Dermis microvascular lymphatic vessel endothelial cell (primary cell): ENCODE measurements at places on chromosomes 2 and 18.

- no peak for DNase-seq
These were observed 5.2 kb downstream of the XRCC5 start for GRCh38 chr2:216114382-216114713.

- no peak for DNase-seq
These were observed 33.8 kb upstream of the DNAJC10 start for GRCh38 chr2:182682210-182682609.

GRCh38 chr2:232501331-232501771 lies 13.7 kb upstream of the ECEL1 start:
- DNase-seq = no peak

- DNase-seq = no peak
These were observed 114.0 kb downstream of the PIK3C3 start for GRCh38 chr18:42069036-42069435.

GRCh38 chr18:62420151-62420512 lies 95.0 kb downstream of the TNFRSF11A start:
- DNase-seq = peak; percentile 47

- DNase-seq = no peak
These were observed 93.8 kb downstream of the ICOS start for GRCh38 chr2:204030322-204030721.

- no peak for DNase-seq
These were observed 118.8 kb upstream of the LHCGR start for GRCh38 chr2:48874282-48874681.

GRCh38 chr2:195447323-195447975 lies 209.6 kb upstream of the SLC39A10 start:
- DNase-seq = no peak

DNA sequence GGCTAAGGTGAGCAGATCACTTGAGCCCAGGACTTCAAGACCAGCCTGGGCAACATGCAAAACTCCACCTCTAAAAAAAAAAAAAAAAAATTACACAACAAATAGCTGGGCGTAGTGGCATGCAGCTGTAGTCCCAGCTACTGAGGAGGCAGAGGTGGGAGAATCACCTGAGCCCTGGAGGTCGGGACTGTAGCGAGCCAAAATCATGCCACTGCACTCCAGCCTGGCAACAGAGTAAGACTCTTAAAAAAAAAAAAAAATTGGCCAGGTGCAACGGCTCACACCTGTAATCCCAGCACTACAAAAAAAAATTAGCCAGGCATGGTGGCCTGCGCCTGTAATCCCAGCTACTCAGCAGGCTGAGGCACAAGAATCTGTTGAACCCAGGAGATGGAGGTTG lies 7.3 kb downstream of the STARD7 start:
- no peak for DNase-seq

- no peak for DNase-seq
These were observed 564.4 kb downstream of the ZEB2 start for GRCh38 chr2:143955401-143956065.

DNA sequence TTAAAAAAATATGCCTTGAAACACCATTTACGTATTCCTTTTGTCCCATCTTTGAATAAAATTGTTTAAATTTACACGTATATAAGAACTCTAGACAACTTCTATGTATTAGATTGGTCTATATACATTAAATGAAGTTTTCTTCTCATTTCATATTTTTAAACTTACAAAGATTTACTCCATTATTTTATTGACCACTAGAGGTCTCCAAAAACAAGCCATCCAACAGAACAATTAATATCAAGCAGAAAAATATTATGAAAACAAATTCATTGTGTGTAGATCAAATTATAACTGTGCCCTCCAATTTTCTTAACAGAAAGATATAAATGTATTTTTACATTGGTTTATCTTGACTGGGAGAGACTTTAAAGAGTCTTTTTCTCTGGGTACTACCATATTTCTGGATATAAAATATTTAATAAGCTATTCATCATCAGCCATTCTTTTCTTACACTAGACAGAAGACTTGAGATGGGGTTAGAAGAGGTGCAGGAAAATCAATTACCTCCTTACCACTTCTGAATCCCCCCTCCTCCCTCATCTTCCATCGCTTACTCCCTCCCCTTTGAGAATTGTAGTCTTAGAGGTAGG lies 66.5 kb downstream of the DPP4 start:
- no peak for DNase-seq

DNA sequence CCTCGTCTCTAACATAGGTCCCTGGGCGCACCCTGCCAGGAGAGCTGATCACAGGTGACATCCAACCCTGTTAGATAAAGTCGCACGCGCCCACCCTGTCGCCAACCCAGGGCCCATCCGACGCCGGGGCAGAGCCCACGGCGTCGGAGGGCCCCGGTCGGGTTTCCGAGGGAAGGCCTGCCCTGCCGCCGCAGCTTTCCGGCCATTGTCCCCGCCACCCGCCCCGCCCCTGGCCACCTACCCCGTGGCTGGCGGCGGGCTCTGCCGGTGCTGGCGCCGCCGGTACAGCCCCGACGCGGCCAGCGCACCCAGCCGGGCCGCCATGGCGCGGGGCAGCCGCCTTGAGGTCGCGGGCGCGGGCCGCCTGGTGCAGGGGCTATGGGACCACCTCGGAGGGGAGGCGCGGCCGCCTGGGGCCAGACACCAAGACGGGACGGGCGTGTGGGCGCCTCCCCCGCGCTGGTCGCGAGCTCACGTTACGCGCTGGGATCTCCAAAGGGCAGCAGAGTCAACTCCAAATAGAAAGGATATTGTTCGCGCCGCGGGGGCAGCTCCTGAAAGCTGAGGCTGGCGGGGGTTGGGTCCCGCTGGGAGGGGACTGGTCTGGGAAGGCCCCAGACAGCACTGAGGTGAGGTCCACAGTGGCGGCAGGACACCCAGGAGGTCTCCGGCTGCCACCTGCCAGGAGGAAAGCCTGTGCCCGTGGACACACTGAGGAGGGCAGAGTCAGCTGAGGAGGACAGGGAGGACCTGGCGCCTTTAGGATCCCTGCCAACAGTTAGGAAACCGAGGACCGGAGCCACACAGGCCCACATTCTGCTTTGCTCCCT lies 11.1 kb downstream of the LIMS2 start:
- peak; percentile 26 for DNase-seq

DNA sequence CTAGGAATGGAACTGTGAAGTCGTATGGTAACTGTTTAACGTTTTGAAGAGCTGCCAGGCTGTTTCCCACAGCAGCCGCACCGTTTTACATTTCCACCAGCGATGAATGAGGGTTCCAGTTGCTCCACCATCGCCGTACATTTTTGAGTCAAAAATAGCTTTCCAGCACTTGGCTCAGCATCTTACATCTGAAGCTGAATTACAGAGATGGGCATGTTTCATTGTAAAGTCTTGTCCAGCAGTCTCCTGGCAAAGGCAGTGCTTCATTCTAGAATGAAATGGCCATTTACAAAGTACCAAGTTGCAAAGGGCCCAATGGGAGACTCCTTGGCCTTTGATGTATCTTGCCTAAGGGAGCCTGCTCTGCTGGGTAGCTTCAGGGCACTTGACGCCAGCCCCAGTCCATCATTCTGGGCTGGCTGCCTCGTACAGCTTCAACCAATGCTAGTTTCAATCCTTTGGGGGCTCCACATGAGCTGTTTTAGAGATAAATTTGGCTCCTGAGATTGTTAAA lies 45.1 kb downstream of the ATIC start:
- no peak for DNase-seq
